Pulmonary artery endothelial cell (primary cell): ENCODE measurements at places on chromosomes 7 and 10.

GRCh38 chr7:139623518-139623917 is 100.0 kb downstream of the CLEC2L start:
- DNase-seq, result no peak

DNA sequence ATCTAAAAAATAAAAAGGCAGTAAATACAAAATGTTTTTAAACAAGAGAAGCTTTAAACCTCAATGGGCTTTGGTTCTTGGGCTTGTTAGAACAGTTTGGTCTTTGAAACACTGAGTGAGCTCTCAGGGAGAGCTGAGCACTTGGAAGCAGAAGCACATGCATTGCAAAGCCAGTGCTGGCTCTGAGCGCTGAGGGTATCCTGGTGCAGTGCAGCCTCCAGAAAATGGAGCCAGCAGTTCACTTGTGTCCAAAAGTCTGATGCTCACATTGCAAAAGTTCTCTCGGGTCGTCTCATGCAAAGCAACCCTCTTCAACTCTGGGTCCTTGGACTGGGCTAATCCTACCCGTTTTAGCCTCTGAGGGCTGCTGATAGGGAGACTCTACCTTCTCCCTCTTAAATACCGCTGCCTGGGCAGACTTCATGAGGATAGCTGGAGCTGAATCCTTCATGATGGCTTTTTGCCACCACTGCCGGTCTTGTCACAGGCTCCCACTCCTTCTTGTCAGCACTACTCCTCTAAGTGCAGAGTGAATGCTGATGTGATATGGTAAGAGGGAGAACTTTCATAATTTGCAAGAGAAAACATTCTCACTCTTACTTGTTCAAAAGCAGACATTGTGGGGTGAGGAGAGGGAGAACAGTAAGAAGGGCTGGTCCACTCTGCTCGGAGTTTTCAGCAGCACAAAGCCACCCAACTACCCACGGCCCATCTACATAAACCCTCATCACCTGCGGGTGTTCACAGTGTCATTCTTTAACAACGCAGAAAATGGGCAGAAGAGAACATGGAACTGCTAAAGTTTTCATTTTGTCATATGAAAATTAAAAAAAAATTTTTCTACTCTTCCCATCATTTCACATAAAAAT is 42.2 kb upstream of the BMPER start:
- DNase-seq, result no peak

DNA sequence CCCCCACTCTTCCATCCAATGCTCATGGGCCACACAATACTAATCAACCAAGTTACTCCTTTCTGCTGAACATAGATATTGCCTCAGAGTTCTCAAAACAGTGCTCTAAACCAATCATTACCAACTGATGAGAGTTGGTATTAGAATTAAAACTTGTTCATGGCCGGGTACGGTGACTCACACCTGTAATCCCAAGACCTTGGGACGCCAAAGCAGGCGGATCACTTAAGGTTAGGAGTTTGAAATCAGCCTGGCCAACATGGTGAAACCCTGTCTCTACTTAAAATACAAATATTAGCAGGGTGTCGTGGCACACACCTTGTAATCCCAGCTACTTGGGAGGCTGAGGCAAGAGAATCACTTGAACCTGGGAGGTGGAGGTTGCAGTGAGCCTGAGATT is 8.2 kb downstream of the TM9SF3 start:
- no peak for DNase-seq

DNA sequence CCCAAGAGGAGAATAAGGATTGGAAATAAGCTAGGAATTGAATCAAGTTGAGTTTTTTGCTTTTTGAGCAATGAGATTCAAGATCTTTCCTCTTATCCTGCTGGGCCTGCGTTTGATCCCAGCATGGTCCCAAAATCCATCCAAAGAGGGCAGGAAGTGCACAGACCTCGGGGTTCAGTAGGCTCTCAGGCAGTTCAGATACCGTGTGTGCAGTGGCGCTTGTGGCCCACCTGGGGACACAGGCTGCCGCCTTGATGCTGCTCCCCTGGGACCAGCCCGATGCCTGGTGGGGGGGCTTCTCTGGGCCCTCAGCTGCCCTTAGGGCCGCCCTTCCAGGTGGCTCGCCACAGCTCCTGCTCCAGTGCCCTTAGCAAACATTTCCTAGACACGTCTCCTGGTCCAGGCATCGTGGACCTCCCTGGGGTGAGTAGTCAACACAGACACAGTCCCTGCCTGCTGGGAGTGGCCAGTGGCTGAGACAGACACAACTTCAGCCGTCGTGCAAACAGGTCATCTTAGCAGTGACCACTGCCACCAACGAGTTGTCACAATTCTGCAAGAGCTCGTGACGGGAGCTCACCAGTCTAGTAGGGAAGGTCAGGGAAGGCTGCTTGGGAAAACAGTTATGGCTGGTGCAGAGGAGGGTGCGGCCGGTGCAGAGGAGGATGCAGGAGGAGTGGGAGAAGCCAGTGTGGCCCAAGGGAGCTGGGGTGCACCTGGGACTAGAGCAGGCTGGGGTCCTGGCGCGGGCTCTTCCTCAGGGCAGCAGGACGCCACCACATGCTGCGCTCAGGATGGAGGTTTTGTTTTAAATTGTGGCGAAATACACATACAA is 21.7 kb upstream of the JAKMIP3 start:
- DNase-seq, result no peak

DNA sequence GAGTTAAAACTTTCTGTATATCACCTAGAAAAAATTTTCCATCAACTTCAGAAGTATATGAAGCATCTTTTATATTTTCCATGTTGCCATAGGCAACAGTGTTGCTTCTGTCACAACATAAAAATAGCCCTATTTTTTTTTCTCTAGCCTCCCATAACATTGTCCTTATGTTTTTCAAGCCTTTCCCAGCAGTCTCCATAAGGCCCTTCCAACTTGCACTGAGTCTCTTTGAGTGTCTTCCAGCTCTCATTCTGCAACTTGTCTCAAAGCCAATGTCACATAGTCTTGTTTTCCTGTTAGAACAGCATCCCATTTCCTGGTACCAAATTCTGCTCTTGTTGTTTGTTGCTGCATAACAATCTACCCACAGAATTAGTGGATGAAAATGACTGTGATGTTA is 1055.5 kb upstream of the GHITM start:
- DNase-seq, result no peak

GRCh38 chr7:156792611-156793010 is 100.4 kb downstream of the LMBR1 start:
- no peak for DNase-seq

DNA sequence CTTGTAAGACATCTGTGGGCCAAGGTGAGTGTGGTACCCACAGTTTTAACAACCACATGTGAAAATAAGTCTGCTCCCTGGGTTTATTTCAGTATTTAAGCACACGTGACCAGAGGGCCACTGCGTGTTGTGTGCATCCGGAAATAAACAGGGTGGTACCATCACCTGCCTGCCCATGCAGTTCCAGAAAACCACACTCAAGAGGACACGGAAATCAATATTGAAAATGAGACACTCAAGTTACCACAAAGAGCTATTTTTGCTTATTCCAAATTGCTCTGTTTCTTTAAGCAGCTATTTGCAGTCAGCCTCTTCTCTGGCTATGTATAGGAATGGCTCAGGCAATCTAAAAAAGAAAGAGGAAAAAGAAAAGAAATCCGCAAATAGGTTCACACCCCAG is 71.8 kb upstream of the LOXL4 start:
- no peak for DNase-seq

GRCh38 chr10:24898501-24898900 is 53.9 kb downstream of the PRTFDC1 start:
- no peak for DNase-seq
